ENCODE measurements at places on chromosomes 16 and 17.

GRCh38 chr17:8015236-8015956 is 13.0 kb downstream of the GUCY2D start:
- DNase-seq: no peak

DNA sequence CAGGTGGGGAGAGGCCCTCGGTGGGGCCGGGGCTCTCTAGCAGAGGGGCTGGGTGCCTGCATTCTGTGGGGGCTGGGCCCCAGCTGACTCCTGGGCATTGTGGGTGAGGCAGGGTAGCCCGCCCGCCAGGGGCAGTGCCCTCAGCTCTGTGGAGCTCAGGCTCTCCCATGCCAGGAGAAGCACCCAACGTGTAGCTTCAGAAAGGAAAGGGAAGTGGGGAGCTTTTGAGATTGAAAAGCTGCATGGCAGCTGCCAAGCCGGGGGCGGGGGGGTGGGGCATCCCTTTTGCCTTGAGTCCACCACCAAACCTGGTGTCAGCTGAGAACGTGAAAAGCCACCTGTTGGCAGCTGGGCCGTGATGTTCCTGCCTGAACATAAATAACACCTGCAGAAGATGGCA is 192.1 kb upstream of the CIBAR2 start:
- no peak for DNase-seq

DNA sequence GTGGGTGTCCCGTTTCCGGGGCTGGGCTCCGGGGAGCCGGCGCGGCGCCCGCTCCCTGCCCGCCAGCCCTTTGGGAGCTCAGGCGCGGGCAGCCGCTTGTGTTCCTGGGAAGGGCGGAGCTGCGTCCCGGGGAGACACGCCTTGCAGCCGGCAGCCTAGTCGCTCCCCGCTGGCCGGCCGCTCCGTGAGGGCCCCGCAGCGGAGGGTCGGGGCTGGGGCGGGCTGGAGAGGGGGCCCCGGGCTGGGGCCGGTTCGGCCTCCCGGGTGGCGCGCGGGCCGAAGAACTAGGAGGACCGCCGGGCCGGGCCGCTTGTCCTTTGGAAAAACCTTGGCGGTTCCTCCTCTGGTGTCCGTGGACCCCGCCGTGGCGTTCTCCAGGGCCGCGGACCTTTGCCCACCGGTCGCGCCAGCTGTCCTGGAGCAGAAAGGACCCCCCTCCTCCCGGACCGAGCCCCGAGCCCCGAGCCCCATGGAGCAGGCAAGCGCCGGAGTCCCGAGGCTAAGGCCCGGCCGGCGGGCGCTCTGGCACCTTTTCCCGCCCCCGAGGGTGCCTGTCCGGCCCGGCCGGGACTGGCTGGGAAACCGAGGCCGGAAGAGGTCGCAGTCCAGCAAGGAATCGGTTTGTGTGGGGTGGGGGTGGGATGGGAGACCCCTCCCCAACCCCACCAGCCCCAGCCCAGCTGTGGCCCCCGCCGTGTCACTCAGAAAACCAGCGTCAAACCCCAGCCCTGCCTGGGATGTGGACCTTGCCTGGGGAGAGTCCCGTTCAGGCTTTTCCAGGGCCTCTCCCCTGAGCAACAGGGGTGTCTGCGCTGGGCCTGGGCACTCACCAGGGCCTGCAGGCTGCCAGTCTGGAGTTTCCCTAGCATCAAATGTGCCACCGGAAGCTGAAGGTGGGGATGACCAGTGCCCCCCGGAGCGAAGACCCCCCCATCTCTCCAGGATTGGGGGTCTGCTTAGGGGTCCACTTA is 6.8 kb upstream of the TBC1D3B start:
- peak; percentile 29 for DNase-seq

GRCh38 chr16:72210555-72210954 is 38.6 kb upstream of the PMFBP1 start:
- no peak for DNase-seq

GRCh38 chr16:28958216-28958615 is 7.5 kb downstream of the NFATC2IP start:
- DNase-seq: no peak

GRCh38 chr17:74604761-74605160 is 12.7 kb upstream of the CD300LD start:
- no peak for DNase-seq

- no peak for DNase-seq
Measured at GRCh38 chr16:51553314-51553713, 402.2 kb upstream of the SALL1 start.

GRCh38 chr17:703081-703875 is 11.4 kb downstream of the VPS53 start:
- no peak for DNase-seq

Data from femur (tissue), 1 donor.